ENCODE measurements at places on chromosomes 1 and 21. TPM values are rescaled to one million over a fixed set of nuclear protein-coding genes. Genes with fewer than 3 reads are reported as not detected.

DNA sequence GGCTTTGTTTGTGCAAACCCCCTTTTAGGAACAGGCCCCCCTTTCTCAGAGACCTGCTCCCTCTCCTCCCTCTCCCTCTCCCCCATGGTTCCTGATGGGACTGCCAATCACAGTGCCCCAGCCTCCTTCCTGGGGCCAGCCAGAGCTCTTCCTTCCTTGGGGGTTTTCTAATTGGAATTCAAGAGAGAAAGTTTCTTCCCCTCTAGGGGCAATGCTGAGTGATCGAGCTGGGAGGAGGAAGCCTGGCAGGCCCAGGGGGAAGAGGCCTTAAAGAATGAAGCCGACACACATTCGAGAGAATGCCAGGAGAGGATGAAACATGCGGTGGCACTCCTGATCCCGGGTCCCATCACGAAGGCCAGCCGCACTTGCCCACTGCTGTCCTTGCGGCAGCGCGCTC lies 21.3 kb upstream of the COL16A1 start:
- no peak for DNase-seq

DNA sequence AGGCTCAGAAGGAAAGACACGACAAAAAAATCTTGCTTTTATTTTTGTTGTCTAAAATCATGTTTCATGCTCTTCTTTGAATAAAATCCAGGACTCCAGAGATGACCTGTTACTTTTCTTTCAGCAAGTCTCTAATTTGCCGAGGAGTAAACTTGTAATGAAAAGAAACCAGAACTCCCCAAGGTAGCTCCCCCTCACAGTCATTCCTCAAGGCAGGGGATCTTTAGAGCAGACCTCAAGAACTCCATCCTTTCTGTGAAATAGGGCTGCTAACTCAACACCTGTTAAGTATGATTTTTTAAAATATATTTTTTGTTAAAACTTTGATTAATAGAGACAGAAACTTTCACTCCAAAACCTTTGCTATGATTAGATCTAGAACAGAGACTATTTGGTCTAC lies 82.7 kb upstream of the ABCD3 start:
- DNase-seq, result no peak

- DNase-seq, result peak; percentile 87
Measured at GRCh38 chr1:33342041-33342723, 21.3 kb upstream of the A3GALT2 start.

GRCh38 chr1:230073371-230074035 lies 6.5 kb downstream of the GALNT2 start:
- no peak for DNase-seq

GRCh38 chr1:32012709-32013385 lies 821 bp upstream of the KHDRBS1 start:
- DNase-seq, result no peak

DNA sequence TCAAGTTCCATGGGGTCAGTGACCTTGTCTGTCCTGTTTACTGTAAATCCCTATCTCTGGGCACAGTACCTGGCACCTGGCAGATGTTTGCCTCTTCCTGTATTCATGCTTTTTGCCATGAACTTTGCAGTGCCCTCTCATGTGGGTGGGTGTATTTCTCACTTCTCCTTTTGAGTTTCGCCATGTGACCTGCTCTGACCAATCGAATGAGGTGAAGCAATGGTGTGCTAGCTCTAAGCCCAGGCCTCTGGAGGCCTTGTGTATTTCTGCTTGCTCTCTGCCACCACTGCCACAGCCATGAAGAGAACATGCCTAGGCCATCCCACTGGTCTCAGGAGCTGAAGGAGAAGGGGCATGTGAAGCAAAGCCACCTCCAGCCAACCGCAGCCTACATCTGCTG lies 185.5 kb upstream of the ZC3H12A start:
- DNase-seq, result no peak

Gene C1QC
- 5.5 TPM for total RNA-seq

Measured in pancreas (tissue), 10 donors.